ENCODE measurements at places on chromosomes 16 and 17.

DNA sequence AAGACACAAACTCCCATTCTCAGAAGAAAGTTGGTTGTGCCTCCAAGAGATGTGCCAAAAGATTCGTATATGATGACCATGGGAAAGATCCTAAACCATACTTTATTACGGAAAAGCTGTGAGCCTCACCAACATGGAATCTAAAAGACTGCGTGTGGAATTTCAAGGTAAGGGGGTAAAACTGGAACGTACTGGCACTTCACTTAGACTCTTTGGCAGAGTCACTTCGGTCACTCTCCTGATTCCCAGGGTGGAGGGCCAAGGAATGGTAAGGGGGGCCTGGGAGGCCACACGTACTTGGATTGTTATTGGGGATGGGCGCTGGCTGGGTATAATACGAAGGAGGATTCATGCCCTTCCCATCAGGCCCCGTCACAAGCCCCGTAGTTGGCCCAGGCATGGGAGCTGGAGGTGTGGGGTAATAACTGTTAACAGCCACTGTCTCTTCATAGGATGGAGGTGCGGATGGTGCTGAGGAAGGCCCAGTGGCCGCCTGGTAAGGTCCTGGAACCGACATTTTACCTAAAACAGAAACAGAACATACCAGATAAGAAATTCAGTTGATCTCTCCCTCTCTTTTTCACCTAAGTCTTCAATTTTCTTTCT lies 30.4 kb downstream of the LITAF start:
- DNase-seq, result no peak

DNA sequence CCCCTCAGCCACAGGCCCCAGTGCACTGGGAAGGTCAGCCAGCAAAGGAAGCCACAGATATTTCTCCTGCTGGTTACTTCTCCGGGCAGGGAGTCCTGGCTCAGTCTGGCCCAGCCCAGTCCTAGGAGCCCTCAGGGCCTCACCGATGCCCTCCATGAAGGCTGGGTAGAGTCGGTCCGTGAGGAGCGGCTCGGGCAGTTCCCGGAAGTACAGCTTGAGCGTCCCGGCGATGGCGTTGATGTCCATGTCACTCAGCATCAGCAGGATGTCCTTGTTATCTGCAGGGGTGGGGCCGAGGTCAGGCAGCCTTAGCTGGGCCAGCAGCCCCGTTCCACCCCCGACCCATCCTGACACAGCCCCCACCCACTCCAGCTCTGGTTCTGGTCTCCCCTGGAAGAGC lies 13.7 kb downstream of the TIMM22 start:
- DNase-seq, result no peak

DNA sequence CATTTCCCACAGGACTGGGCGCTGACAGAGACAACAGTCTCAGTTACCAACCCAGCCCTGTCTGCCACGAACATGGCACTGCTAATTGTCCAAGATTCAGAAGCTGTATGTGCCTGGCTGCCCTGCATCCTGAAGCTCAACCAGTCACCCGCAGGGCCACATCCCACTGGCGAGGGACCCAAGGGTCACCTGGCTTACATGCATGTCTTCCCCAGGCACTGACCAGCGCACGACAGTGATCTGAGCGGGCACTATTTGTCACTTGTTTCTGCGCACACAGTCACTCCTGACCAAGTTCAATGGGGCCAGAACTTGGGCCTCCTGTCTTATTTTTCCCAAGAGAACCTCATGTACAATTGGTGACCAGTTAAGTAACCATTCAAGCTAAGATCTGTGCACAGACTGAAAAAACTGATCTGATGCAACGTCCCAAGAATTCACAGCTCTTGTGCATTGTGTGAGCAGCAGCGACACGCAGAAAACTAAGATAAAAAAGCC lies 13.1 kb downstream of the USP7 start:
- no peak for DNase-seq

DNA sequence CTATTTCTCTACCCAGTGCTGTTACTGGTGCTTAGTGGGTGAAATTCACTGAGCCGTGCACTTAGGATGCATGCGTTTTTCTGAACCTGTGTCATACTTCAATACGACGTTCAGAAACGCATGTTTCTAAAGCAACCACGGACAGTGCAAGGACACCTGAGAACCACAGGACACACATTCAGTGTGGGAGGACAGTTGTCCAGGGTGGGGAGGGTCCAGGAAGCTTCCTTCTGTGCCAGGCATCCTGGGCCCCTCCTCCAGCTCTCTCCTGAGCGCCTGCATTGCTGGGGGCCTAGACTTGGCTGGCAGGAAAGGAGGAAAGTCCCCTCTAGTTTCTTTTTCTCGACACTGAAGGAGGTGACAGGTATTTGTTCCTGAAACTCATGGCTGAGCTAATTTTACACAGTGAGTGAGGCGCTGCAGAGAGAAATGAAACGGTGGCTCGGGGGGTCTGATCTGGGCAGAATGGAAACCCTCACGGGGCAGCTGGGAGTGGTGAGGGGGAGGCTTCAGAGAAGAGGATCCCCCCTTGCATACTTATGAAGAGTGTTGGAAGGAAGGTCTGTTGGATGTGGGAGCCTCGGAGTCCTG lies 89.9 kb downstream of the IRF8 start:
- peak; percentile 39 for DNase-seq

DNA sequence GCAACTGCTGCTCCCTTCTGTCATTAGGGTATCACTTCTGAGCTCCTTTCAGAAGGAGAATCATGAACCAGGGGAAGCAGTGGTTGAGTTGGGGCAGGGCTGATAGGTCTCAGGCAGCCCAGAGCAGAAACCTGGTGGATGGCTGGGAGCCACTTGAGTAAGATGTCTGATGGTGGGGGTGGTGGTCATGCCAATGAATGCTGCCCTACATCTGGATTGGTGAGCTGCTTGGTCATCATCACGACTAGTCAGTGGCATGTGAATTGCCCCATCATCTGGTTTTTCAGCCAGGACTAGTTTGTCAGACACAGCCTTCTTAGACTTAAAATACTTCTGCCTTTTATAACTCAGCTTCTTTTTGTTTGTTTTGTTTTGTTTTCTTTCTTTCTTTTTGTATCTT lies 2.6 kb downstream of the GID4 start:
- no peak for DNase-seq

DNA sequence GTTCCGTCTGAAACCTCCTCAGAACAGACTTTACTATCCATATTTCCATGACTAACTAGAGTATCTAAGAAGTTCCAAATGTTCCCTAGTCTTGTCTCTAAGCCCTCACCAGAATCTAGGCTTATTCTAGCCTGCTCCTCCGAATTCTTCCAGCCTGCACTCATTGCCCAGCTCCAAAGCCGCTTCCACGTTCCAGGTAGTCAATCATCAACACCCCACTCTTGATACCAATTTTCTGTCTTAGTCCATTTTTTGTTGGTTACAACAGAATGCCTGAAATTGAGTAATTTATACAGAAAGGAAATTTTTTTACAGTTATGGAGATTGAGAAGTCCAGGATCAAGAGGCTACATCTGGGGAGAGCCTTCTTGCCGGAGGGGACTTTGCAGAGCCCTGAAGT lies 21.1 kb downstream of the SLC38A8 start:
- DNase-seq, result no peak

- peak; percentile 26 for DNase-seq
Observed at GRCh38 chr16:49468611-49469310, 95.2 kb downstream of the C16orf78 start.

DNA sequence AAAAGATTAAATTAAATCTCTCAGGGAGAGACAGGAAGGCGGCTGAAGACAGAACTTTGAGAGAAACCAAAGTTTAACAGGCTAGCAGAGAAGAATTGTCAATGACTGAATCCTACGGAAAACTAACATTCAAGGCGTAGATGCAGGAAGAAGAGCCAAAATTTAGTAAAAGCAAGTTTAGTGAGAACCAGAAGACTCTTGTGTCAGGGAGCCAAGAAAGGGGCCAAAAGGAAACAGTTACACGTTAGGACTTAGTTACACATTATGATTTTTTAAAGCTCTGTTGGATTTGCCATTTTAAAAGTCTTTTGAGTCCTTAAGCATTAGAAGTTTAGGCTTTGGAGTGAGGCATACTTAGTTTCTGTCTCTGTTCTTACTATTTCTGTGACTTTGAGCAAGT lies 164.6 kb downstream of the CHD9 start:
- DNase-seq, result no peak

- DNase-seq, result no peak
Observed at GRCh38 chr16:55279598-55279997, 44.4 kb upstream of the IRX6 start.

GRCh38 chr17:9242983-9243382 lies 221.7 kb downstream of the NTN1 start:
- DNase-seq, result no peak

DNA sequence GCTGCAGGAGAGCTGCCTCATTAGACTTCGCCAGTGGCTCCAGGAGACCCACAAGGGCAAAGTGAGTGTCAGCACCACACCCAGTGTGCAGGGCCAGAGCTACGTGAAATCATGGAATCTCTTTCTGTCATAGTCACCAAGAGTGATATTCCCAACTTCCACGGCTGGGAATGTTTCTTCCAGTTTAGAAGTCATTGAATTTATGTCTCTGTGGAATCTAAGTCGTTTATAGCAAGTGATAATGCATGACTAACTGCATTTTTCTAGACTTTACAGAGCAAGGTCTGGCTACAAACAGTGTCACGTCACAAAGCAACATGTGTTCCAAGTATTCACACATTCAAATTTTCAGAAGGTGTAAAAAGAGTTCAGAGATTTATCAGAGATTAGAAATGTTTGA lies 55.5 kb downstream of the SEC14L1 start:
- DNase-seq, result no peak

DNA sequence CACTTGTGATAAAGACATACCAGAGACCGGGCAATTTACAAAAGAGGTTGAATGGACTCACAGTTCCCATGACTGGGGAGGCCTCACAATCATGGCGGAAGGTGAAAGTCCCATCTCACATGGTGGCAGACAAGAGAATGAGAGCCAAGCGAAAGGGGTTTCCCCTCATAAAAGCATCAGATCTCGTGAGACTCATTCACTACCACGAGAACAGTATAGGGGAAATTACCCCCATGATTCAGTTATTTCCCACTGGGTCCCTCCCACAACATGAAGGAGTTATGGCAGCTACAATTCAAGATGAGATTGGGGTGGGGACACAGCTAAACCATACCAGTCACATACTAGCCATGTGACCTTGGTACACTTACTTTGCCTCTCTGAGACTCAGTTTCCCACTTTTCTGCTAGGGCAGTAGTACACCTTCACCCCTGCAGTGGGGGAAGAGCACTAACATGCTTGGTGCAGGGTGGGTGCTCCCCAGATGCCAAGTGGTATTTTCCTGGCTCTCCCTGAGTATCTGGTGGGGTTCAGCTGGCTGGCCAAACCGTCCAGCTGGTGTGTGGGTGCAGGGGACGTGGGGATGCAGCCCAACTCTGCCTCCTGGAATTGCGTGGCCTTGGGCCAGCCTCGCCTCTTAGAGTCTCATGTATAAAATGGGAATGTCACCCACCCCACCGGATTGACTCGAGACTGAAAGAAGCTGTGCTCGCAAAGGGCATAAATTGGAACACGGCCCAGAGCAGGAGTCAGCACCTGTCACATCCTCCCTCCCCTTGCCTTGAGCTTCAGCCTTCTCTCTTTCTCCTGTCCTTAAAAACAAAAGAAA lies 364.1 kb downstream of the CPPED1 start:
- no peak for DNase-seq

DNA sequence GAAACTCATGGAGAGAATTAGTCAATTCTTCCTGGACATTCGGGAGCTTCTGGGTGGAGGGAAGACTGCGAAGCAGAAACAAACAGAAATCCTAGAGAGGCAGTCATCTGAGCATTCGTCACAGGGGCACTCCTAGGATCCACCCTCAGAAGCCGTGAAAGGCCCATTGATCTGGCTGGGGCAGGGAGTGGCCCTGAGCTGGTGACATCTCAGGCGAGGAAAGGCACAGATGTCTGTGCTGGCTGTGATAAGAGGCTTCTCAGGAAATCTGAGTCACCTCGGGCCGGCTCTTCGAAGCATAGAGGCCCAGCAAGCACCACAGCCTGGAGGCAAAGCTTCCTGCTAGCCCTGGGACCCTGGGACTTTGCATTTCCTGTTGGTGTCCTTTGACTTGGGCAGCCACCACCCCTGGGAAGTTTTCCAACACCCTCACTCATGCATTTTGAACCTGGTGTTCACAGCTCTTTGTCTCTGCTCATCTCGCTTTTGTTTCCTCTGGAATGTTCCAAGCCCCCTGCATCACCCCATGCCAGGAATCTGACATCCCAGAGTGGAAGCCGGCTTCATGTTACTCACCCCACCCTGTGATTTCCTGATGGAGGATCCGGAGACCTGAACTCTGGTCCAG lies 23.3 kb upstream of the CDRT4 start:
- DNase-seq, result peak; percentile 75

DNA sequence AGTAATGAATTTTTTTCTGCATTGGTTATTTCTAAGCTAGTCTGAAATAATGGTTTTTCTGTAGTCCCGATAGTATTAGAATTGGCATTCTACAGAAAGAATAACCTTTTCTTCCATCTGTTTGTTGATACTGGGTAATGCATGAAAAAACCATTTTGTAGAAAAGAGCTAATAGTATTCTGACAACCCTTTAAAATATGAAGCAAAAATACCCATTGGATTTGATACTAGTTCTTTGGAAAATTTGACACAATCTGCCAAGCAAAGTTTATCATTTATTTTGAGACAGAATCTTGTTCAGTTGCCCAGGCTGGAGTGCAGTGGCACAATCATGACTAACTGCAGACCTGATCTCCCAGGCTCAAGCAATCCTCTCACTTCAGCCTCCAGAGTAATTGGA lies 366.8 kb upstream of the MON1B start:
- no peak for DNase-seq

GRCh38 chr17:8480011-8480976 lies 44.6 kb downstream of the NDEL1 start:
- no peak for DNase-seq

DNA sequence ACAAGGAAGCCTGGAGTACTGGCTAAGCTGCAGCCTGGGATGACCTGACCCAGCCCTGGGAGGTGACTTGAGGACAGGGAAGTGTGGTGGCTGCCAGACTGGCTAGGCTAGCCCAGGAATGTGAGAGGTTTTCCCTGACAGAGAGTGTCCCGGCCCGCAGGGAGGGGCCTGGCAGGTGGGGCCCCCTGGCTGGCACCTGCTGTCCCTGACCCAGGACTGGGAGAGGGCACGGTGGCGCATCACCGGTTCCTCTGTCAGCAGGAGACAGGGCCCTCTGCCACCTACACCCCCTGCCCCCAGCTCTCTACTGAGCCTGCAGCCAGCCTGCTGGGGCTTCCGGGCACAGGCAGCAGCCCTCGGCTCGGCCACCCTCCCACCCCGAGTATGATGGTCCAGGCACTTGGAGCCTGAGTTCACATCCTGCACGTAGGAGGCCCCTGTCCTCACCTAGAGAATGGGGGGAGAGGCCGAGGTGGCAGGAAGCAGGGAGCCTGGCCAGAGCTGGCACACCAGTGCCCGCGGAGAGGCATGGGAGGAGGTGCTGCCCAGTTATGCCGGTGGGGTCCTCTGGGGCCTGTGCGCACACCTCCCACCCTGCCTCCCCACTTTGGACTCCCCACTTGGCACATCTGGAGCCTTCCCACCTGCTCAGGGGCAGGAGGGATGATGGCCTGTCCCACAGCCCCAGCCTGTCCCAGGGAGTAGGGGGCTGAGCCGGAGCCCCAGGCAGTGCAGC lies 528 bp downstream of the PRSS27 start:
- DNase-seq, result no peak

All from sciatic nerve (tissue), 2 donors.